ENCODE measurements at places on chromosomes 12 and 14. TPM values are rescaled to one million over a fixed set of nuclear protein-coding genes. Genes with fewer than 3 reads are reported as not detected.

GRCh38 chr12:105257321-105257728, 21.4 kb upstream of the APPL2 start:
- DNase-seq = no peak

- DNase-seq = peak; percentile 63
These were observed 56.1 kb downstream of the MAP1LC3B2 start for GRCh38 chr12:116615141-116615861.

GRCh38 chr12:94289461-94290312, 141.3 kb downstream of the PLXNC1 start:
- DNase-seq = no peak

- DNase-seq = no peak
These were observed 75.9 kb downstream of the DNAI7 start for GRCh38 chr12:25119020-25119419.

GRCh38 chr12:2678426-2678825, 116.3 kb upstream of the FKBP4 start:
- DNase-seq = peak; percentile 25

Gene CMA1
- polyA plus RNA-seq = not detected

Gene TMEM229B
- polyA plus RNA-seq = 3.1 TPM

Gene MYL2
- polyA plus RNA-seq = 4.4 TPM
